ENCODE measurements at places on chromosomes 6 and 20.

GRCh38 chr6:166952121-166952520 is 4.2 kb downstream of the RNASET2 start:
- DNase-seq = no peak

- no peak for DNase-seq
Measured at GRCh38 chr6:82783587-82784236, 281.9 kb downstream of the UBE3D start.

DNA sequence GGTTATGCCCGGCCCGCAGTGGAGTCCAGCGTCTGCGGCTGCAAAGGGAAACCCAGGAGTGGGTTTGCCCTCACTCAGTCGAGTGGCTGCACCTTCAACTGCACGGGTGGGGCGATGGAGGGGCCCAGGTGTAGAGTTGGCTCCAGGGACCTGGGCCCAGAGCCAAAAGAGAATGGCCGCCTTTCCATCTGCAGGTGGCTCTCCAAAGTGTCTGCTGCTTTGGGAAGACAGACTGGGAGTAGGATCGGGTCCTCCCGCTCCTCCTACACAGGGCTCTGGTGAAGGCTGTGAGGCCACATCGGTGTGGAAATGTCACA is 80.1 kb downstream of the PTPN1 start:
- DNase-seq = no peak

- DNase-seq = no peak
Measured at GRCh38 chr6:167579806-167580618, 246.7 kb upstream of the AFDN start.

GRCh38 chr6:26404546-26404945 is 2.5 kb downstream of the BTN3A1 start:
- DNase-seq = no peak

- DNase-seq = peak; percentile 16
Measured at GRCh38 chr6:28277746-28278145, 3.6 kb upstream of the PGBD1 start.

DNA sequence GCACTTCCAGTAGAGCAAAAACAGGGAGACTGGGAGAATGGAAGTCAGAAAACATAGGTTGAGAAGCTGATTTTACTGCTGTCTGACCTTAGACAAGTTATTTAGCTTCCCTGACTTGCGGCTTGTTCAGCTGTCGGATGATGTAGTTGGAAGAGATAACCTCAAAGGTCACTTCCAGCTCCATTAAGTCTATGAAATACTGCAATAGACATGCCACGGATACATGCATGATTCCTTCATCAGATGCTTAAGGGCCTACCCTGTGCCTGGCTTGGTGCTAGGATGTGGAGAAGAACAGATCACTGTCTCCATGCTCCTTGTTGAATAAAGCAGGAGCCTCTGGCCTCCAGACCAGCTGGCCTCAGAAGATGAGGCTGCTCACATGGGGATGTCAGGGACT is 43.7 kb downstream of the FYN start:
- no peak for DNase-seq

DNA sequence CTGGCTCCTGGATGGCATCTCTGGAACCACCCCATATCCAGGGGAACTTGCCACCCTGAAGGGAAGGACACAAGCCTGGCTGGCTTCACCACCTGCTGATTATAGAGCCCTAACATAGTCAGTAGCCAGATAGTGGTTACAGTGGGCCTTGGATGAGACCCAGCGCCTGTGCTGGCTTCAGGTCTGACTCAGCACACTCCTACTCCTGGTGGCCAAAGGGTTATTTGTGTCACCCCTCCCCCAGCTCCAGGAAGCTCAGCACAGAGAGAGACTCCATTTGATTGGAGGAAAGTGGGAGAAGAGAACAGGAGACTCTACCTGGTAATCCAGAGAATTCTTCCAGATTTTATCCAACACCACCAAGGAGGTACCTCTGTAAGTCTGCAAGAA is 12.8 kb downstream of the SNX14 start:
- peak; percentile 53 for DNase-seq

DNA sequence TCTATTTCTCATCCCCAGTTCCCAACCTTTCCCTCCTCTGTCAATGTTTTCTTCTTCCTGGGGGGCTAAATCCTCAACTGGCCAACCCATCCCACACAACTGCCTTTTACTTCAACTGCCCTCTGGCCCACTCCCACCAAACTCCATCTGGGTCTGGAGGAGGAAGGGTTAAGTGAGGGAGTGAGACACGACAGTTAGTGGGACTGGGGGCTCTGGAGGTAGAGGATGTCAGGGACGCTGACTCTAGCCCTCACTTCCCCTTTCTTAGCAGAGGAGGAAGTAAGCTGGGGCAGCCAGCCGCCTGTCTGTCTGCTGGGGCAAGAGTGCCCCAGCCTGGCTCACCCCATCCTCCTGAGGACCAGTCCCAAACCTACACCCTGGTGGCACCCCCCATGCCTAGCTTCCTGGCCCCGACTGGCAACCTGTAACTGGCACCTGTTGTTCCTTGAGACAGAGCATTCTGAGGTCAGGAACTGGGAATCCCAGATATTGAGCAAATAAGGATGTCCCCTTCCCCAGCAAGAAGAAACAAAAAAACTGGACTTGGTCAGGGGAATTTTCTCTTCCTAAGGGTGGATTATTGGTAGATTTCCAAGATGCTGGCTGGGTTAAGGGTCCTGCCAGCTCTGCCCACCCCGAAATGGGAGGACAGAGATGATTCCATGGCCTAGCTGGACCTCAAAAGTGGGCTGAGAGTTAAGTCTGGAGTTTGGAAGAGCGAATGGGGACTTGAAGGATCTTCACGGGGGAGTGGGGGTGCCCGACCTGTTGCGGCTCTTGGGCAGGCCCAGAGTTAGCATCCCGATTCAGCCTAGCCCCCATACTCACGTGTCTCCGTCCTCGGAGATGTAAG is 971 bp downstream of the NFKBIE start:
- no peak for DNase-seq

GRCh38 chr6:31049518-31049917 is 39.2 kb downstream of the MUC22 start:
- DNase-seq = no peak

DNA sequence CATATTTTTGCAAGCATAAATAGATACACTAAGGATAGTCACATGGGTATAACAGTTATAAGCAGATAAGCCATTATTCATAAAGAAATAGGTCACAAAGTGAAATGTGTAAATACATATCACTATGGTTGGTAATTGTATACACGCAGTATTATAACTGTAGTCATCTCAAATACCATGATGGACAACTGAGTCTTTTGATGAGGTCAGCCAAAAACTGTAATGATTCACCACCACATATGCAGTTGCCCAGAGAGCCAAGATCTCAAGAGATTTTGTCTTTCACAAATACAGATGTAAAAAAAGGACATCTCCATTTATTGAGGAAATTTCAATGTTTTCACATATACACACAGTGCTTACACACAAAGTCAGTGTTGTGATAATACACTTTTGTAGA is 28.3 kb downstream of the ZNF292 start:
- DNase-seq = peak; percentile 60

DNA sequence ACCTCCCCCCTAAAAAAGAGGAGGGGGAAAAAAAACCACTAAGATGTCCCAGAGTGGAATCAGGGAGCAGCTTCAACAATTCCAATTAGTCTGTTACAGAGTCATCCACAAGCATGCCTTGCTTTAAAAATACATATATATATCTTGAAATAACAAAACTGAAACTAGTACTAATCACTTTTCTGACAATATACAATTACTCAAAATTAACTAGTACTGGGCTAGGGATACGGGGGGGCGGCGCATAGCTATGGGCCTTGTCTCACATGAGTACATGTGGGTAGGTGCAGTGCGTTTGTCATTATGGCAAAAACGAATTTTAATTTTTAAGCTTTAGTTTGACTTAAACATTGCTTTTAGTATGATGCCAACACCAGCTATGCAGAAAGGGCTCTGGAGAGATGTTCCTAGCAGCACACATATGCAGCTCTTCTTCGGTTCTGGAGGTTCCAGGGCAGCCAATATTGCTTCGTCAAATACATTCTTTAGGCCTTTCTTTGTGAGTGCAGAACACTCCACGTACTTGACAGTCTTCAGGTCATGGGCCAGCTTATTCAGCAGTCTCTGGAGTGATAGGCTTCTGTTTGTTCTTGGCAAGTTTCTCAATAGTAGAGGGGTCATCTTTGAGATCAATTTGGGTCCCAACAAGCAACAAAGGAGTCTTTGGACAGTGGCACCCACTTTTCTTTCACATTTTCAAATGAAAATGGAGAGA is 38.8 kb downstream of the ITCH start:
- no peak for DNase-seq

- DNase-seq = peak; percentile 52
Measured at GRCh38 chr6:163263196-163263595, 151.3 kb upstream of the QKI start.

DNA sequence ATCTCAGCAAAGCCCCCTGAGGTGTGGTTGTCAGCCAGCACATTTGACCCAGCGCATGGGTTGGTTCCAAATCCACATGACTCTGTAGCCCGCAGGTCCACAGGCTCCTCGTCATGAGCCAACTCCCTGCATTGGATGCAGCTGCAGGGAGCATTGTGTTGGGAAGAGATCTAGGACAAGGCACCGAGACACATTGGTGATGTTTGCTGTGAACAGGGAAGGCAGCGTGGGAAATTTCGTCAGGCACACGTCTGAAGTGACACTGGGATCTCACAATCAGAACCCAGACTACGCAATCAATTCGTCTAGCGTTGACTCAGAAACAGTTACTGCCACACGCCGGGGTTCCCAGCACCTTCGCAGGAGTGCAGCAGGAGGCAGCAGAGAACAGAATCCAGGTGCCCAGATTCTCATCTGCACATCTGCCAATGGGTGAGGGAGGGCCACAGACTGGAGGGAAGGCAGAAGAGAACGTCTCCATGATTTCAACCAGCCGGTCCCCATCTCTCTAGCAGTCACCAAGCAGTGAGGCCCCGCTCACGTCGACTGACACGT is 177.0 kb downstream of the TTLL2 start:
- no peak for DNase-seq

DNA sequence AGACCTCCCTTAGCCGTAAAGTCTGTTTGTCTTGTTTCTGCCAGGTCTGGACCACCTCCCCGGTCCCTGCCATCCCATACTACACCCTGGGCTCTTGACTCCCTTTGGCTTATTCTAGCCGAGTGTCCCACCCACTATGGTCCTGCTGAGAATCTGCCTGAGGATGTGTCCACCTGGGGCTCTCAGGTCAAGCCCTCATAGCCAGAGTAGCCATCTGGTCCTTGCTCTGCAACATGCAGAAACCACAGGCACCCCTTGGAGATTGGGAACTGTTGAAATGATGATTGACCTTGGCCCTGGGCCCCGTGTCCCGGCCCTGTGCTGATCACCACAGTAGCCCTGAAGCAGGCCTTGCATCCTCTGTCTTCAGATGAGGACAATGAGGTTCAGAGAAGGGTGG is 44.0 kb downstream of the VSTM2L start:
- no peak for DNase-seq

DNA sequence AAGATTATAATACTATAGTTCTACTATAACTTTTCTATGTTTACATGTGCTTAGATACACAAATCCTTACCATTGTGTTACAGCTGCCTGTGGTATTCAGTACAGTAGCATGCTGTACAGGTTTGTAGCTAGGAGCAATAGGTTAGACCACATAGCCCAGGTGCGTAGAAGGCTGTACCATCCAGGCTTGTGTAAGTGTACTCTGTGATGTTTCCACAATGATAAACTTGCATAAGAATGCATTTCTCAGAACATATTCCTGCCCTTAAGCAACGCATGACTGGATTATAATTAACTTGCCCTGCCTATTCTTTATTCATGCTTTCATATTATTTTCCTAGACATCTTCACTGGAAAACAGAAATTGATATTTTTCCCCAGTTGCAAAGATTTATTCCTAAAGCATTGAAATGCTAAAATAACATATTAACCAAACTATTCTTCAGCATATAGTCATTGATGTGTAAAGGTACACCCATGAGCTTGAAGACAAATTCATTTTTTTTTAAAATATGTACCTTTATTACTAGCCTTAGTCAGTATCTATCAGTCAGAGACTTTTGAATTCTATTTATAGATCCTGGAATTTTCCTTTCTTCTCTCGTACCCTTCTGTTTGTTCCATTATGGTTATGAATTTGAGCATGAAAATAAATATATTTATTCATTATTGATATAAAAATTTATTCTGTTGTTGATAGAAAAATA is 7.2 kb upstream of the CTAGE9 start:
- no peak for DNase-seq

- no peak for DNase-seq
Measured at GRCh38 chr6:72819609-72820008, 197.7 kb downstream of the KCNQ5 start.

GRCh38 chr6:136582711-136583471 is 32.7 kb upstream of the MAP7 start:
- DNase-seq = peak; percentile 96

DNA sequence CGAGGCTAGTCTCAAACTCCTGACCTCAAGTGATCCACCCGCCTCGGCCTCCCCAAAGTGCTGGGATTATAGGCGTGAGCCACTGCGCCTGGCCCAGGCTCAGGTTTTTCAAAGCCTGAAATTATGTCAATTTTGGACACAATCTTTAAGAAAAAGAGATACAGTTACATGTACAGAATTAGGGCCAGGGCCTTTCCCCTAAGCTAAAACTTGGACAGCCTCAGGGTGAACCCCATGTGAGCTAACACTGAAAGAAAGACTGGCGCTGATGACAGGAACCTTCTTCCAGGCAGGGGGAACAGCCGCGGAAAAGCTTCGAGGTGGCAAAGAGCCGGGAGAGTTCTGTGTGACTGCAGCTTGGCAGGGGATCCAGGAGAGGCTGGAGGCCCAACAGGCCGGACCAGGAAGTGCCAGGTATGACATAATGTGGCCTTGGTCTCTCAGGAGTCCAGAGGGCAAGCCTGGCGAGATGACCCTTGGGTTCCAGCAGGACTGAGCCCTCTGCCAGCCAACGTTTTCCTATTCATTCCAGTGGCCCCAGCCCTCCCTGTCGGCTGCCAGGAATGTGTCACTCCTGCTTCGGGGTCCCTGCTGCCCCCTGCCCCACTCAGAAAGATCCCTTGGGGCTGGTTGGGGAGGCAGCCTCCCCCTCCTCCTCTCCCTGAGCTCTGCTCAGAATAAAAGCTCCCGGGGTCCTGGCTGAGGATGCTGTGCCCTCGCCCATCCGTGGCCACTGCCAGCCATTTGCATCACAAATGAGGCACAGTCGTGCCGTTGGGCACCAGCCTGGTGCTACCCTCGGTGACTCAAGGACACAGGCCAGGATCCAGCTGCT is 37.3 kb downstream of the RBM38 start:
- DNase-seq = no peak

DNA sequence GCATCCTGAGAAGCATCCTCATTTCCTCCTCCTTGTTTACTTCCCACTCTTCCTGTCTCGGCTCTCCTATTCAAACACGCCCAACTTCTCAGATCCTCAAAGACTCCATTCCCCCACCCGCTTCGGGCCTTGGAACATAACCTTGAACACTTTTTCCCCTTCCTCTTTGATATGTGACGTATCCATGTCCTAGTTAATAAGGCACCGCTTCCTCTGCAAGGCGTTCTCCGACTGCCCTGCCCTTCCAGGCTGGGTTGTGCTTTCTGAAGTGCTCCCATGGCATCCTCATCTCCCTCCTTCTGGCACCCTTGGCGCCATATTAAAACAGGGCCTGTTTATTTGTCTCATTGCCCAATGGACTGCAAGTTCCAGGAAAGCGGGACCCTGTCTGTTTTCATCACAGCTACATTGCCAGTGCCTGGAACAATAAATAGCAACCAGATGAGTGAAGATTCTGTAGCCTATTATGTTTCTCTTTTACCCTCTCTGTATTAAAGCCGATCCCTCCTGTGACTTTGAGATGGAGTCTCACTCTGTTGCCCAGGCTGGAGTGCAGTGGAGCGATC is 115.3 kb upstream of the TRAF3IP2 start:
- no peak for DNase-seq

- no peak for DNase-seq
Measured at GRCh38 chr6:92408350-92408749, 1011.0 kb downstream of the EPHA7 start.

All from fibroblast of lung (primary cell).